Left ventricle myocardium superior (tissue), 1 donor: ENCODE measurements at places on chromosomes 5 and 9.

DNA sequence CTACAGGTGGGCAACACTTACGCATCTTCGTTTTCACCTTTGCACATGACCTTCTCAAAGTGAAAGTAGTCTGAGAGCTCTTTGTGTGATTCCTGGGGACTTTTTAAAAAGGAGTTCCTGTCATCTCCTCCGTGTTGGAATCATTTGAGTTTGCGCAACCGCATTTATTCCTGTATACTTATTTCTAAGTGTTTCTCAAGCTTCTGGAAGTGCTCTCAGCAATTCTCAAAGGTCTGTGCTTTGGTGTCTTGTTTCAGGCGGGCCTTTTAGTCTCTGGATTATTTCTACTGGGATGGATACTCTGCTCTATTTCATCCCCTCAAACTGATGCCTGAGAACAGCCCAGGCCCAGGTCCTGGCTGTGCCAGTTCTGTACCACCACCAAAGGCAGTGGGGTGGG is 226.5 kb upstream of the TUT7 start:
- no peak for DNase-seq

DNA sequence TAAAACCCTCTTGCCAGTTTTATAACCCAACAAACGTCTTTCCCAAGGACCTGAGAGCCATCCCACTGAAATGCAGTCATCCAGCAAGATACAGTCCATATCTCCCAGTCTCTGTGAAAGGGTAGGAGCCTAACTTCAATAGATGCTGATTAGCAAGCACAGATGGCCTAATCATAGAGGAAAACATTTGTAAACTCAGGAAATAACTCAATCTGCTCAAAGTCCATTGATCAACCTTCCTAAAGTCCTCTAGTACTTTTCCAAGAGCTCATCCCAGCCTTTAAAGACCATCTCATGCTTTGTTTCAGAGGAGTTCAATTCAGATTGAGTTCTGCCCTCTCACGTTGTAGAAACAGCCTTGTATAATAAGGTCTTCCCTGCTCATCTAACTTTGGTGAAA is 324.2 kb downstream of the MRPS30 start:
- DNase-seq = no peak

- DNase-seq = peak; percentile 76
Measured at GRCh38 chr9:128494108-128494745, 10.3 kb upstream of the GLE1 start.

- DNase-seq = no peak
Measured at GRCh38 chr5:31334061-31334860, 140.8 kb downstream of the CDH6 start.

DNA sequence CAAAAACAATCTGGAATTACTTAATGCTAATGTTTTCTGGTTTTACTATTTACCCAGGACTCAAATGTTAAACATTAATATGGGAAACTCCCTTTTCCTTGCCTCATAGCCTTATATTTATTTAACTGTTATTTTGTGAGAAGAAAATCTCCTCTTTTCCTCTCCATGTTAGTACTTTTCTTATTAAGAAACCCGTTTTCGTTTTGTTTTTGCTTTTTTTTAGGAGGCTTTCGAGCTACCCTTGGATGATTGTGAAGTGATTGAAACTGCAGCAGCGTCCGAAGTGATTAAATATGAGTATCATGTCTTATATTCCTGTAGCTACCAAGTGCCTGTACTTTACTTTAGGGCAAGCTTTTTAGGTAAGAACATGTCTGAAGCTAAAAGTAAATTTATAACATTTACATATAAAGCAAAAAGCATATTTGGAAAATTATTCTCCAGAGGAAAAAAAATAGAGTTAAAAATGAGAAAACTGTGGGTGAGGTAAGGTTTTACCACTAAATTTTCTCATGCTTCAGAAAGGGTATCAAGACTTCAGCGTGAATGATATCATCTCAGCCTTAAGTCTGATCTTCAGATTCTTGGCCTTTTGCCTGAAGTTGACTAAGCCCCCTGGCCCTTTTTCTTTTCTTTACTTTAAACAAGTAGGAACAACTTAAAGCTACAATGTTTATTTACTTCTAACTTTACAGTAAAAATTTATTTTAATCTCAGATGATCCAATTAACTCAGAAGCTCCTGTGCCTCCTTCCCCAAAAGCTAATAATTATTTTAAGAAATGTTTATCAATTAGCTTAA is 113.8 kb downstream of the RPS23 start:
- DNase-seq = no peak

DNA sequence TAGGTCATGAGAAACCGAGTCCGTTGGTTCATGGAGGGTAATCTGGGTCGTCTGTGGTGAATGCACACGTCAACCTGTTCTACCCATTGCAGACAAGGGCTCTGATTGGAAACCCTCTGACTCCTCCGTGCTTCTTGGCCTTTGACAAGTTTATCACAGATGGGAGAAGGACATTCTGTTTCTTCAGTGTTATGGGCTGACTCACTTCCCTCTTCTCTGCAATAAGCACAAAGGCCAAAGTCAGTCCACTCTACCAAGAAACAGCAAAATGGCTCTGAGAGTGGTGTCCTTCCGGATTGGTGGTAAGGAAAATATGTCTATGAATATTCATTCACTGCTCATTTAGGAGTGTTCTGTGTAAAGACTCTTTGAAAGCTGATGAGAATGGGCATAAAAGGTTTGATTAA is 89.3 kb downstream of the FEM1C start:
- DNase-seq = no peak

DNA sequence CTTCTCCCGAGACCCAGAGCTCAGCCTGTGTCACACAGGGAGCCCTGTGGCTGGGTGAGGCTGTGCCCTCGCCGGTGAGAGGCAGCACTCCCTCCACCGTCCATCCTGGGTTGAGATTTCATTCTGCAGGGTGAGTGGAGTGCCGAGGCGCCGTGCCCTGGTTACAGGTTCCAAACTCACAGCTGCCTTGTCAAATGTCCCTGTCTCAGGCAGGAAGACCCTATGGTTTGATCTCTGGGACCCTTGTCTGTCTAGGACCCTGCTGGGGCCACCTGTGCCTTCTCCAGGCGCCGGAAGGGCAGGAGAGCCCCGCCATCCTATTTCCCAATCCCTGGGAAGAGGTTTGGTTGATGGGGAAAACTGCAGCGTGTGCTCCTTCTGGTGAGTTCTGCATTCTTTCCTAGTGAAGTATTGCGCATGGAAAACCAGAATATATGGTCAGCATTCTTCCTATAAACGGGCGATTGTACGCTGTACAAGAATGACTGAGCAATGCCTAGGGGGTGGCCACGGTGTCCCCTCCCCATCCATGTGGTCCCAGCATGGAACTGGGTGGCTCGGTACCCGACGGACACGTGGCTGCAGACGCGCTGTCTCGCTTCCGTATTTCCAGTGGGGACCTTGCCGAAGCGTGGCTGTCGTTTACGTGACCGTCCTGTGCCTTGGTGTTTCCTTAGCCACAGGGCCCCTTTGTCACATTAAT is 95.9 kb upstream of the COL5A1 start:
- peak; percentile 39 for DNase-seq

GRCh38 chr5:141434006-141434405 is 3.7 kb downstream of the PCDHGA12 start:
- DNase-seq = no peak

DNA sequence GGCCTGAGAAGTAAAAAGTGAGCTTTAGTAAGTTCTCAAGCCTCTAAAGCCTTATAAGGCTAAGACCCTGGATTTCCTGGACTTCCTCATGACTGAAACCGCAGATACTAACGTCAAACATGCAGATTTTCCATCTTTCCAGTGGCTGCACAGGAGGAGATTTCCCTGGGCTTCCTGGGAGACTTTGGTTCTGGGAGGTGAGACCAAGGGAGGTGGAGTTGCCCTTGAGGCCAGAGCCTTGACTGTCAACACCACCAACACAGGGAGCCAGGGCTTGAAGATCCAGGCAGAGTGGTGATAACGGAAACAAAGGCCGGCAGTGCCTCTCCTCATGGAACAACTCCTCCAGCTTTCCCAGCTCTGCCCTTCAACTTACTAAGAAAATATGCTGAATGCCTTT is 144.7 kb upstream of the LRRTM2 start:
- DNase-seq = no peak

DNA sequence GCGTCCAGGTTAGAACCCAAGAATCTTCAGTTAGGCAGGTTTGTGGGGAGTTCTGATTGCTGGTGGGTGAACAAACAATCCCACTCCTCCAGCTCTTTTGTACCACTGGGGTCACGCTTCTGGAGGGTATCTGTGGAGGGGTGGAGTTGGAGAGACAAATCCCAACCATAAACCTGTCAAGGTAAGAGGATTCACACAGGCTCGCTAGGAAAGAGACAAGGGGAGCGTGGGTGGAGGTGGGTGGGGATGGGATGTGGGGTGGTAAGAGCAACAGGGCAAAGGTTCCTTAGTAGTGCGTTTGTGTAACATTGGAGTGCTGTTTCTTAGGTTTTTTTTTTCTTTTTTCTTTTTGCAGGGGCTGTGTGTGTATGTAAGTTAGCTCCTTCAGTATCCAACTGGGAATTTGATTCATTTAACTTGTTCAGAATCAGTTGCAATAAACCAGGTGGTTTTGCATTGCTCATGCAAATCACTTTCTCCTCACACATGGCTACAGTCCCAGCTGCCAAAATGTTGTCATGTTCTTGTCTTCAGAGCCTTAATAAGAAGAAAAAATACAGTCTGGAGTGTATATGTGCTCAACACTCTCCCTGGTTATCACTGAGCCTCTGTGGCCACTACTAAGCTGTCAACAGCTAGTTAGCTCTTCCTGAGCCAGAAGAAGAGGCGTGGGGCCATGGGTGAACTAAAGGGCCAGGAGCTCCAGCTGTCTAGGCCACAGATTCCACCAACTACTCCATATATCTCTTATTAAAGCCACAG is 164.0 kb upstream of the RAD23B start:
- peak; percentile 34 for DNase-seq

GRCh38 chr5:598564-598890 is 13.6 kb upstream of the CEP72 start:
- no peak for DNase-seq

GRCh38 chr5:819078-819477 is 31.7 kb downstream of the ZDHHC11 start:
- DNase-seq = no peak

DNA sequence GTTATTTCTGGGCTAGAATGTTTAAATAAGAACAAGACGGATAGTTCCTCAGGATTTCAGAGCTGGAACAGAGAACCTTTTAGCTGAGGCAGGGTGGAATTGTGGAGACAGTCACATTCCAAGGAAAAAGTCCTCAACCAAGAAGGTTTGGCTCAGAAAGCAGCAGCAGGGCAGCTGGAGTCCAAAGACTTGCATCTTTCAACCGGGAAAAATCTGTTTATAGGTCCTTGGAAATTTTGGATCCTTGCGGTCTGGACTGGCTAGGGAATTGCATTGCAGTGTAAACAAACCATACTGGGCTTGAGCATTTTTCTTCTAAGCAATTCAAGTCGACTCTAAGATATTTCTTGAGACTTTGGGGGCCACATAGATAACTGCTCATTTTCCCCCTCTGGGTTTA is 40.8 kb upstream of the HMHB1 start:
- DNase-seq = no peak

DNA sequence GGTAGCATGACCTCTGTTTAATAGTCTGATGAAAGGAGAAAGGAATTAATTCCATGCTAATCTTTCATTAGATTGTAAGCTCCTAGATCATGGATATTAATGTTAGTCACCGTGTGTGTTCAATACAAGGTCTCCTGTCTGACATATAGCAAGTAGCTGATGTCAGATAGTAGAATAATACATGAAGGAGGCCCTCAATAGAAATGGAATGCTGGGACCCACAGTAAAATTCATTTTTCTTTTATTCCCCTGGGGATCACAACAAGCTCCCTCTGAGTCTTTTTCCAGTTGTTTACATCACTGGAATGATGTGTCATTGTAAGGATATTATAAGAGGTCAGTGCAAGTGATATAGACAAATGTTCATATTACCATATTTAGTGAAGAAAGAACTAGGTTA is 240.3 kb upstream of the TRPC7 start:
- DNase-seq = no peak

GRCh38 chr5:174046558-174046957 is 1.1 kb downstream of the NSG2 start:
- DNase-seq = no peak

DNA sequence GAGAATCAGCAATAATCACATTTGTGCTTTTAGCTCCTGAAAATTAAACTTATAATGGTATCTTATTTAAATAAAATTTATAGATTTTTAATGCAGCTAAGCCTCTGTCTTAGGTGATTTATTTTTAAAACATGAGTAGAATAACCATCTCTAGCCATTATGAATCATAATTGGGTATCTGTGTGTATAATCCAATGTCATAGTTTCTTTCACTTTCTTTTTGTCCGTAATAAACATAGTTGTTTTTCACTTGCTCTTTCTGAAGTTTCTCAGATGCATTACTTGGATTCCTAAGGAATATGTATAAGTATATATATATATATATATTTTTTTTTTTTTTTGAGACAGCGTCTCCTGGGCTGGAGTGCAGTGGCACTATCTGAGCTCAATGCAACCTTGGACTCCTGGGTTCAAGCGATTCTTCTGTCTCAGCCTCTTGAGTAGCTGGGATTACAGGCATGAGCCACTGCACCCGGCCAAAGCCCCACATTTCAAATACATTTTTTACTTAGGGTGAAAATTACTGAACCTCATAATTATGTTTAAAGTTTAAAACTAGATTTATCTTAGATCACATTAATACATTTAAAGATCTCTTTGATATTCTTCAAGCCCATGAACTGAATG is 377.1 kb downstream of the PRDM9 start:
- no peak for DNase-seq

DNA sequence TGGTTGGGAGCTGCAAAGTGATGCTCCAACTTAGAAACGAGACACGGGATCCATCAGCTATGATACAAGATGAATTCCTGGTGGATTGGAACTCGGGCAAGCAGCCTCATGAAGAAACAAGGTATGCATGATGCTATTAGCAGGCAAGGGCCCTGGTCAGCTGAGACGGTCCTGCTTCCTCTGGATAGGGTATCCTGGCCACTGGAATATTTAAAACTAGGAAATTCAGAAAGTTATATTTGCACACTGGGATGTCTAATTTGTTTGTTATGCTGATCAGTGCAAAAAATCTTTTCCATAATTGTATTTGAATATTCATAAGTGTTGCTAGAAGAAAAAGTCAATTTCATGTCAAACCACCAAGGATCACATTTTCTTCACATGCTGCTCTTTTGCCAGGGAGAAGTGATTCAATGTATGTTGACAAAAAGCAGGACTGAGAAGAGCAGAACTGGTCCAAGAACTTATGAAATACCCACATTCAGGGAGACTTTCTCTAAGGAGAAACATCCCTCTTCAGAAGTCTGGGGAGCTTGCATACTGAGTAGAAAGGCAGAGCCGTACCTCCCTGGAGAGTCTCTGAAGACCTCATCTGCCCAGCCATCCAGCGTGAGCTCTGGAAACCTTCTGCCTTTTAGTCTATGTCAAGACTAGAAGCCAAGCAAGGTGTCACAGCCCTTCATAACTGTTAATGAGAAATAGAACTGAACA is 6.7 kb upstream of the NXNL2 start:
- no peak for DNase-seq

DNA sequence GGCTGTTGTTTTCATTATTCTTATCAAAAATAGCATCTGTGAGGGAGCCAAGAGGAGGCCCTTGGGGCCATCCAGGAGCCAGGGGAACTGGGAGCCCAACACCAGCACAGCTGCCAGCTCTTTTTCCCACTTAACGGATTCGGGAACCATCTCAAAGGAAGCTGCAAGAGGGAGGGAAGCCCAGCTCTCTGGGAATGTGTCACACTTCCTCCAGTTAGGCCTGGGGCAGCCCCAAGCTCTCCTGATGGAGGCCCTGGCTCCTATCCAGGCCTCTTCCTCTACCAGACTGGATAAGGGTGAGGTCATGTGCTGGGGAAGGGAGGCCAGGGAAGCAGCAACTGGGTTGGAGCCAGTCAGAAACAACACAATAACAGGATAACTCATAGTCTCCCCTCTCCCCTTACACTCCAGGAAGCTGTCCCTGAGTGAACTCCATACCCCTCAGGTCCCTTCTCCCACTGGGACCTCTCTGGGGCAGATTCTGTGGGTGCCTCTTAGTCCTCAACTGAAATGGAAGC is 12.7 kb downstream of the CSF2 start:
- DNase-seq = peak; percentile 76
